ENCODE measurements at places on chromosomes 5 and 9.

GRCh38 chr9:13721481-13722235, 442.2 kb upstream of the MPDZ start:
- DNase-seq, result no peak

DNA sequence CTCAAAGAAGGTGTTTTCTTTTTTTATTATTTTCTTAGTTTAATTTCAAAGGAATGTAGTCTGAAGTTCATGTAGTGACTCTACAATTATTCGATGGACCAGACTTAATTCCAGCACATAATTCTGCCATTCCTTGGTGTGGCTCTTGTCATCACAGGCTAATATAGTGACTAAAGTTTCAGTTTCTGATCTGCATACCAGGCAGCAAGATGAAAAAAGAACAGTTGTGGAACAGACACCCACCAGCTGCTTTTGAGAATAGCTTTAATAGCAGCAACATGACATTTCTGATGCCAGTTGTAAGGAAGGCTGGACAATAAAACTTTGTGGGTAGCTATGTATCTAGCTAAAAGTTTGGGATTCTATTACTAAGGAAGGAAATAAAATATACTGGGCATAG, 676.3 kb upstream of the GRAMD2B start:
- no peak for DNase-seq

DNA sequence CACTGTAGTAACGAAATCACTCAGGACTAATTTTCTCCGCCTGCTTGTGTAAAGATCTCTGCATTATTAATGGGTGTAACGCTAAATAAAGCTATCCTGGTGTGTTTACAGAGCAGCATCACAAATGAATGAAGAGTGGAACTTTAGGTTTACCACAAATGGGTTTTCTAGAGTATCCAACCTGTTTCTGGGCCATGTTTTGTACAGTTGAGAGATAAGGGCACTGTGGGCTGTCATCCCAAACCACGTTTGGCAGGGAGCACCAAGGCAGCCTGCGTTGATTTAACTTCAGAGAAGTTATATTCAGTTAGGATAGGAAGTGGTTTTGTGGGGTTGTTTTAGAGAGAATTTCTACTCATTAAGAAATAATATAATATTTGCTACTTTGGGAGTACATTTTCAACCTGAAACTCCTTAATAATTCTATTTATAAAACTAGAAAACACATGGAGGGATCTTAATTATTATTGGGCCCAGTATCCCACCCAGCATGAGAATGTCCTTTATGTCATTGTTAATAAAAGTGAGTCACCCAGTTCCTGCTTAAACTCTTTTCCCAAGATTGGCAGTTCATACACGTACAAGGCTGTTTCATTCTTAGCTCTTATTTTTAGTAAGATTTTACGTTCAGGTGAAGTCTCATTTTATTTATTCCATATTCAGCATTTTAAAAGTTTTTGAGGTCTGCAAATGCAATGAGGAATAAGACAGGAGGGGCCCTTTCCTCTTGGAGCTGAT, 8.0 kb downstream of the KCNN2 start:
- DNase-seq, result no peak

DNA sequence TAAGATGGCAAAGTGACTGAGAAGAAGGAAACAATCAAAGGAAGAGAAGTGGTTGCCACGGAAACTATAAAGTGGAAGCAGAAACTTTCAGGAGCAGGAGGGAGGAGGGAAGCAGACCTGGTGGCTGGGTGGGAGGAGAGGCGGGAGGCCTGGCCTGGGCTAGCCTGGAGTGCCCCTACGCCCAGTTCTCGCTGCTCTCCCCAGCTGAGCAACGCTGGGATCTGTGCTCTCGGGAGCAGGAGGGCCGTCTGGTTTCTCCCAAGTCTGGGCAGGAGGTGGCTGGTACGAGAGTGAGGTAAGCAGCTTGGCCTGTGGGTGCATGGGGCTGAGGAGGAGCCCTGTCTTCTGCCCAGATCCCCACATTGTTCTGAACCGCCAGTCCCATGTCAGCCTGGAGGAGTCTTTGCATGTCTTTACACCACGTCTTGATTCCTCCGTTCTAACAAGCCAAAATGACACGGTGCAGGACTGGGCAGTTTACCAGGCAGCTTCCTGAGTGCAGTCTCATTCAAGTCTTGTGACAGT, 15.0 kb upstream of the DAB2IP start:
- peak; percentile 72 for DNase-seq

DNA sequence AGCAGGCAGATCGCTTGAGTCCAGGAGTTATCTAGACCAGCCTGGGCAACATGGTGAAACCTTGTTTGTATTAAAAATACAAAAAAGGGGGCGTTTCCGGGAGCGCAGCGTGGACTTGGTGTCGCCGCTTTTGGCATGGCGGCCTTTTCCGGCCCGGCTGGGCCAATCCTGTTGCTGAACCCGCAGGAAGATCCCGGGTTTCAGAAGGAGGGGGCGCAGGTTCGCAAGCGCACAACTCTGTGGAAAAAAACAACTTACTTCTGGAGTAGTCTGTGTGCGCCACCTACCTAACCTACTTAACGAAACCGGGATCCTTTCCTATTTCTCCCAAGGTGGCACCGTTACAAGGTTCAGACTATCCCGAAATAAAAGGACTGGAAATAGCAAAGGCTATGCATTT, 198.6 kb downstream of the MSX2 start:
- no peak for DNase-seq

GRCh38 chr5:147704544-147704943, 78.0 kb downstream of the JAKMIP2 start:
- DNase-seq, result no peak
